Stomach (tissue), 19 donors: ENCODE measurements at places on chromosomes 5 and 9. TPM values are rescaled to one million over a fixed set of nuclear protein-coding genes. Genes with fewer than 3 reads are reported as not detected.

SPRY4 gene
- total RNA-seq, result 10.7 TPM

DNA sequence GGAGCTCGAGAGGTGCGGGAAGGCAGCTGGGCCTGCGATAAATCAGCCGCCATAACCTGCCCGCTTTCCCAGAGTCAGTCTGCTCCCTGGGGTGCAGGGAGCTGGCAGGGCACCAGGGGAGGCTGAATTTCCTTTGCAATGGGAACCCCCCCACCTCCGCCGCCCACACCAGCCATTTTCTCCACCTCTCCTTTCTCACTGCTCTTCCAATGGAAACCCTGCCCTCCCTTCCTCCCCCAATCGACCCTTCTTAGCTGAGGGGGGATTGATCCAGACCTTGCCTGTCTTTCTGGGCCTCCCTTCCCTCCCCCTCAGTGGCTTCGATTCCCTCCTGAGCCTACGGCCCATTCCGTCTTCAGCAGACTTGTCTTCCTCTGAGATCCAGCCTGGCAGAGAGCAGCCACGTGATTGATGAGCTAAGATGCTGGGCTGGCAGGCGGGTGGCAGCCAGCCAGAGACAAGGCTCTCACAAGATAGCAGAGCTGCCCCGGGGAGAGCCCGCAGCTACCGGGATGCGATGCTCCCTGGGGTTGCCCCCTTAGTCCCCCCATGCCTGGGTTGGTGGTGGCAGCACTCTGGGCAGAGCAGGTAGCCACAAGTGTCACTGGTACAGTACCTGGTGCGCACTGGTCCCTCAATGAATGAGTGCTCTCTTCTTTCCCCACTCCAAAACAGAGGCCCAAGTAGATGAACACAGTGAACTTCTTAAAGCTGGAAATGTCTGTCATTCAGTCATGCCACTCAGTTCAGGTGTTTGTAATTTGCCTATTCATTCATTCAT lies 53.7 kb upstream of the FABP6 start:
- DNase-seq, result no peak
- no peak overlapping the region for H3K4me3 ChIP-seq
- H3K27me3 ChIP-seq, result no peaks in the 10 kb centered on the region
- H3K4me1 ChIP-seq, result no peaks in the 10 kb centered on the region

- no peak overlapping the region for H3K4me3 ChIP-seq
- no peaks in the 10 kb centered on the region for H3K36me3 ChIP-seq
- no peaks in the 10 kb centered on the region for H3K27me3 ChIP-seq
- no peak for DNase-seq
- H3K27ac ChIP-seq, result no peak overlapping the region
- H3K4me1 ChIP-seq, result peaks cover 18% of the 10 kb centered on the region
Observed at GRCh38 chr9:127389381-127390247, 7.4 kb upstream of the SLC2A8 start.

- no peak overlapping the region for H3K27ac ChIP-seq
- no peaks in the 10 kb centered on the region for H3K4me1 ChIP-seq
- no peaks in the 10 kb centered on the region for H3K27me3 ChIP-seq
- DNase-seq, result no peak
- H3K4me3 ChIP-seq, result no peak overlapping the region
Observed at GRCh38 chr5:75847561-75848021, 130.4 kb upstream of the POC5 start.

DNA sequence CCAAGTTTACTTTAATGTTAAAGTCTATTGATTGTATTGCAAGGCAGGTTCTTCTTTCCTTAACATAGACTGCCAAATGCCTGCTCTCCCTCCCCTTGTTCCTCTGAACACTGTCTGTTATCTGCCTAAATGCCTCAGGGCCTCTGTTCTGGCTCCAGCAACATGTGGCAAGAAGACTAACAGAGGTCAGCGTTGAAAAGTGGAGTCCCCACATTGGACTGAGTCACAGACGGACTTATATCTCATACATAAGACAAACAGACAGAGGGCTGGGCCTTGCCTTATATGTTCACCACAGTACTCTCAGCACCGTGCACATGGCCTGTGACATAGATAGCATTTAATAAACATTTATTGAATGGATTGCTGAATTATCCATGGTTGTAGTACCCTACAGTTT lies 91.4 kb downstream of the TSSK1B start:
- no peaks in the 10 kb centered on the region for H3K4me1 ChIP-seq
- H3K27ac ChIP-seq, result no peak overlapping the region
- H3K36me3 ChIP-seq, result no peaks in the 10 kb centered on the region
- DNase-seq, result no peak
- H3K27me3 ChIP-seq, result peaks cover 8% of the 10 kb centered on the region

GNPDA1 gene
- 10.3 TPM for total RNA-seq
